ENCODE measurements at places on chromosomes 4 and X. TPM values are rescaled to one million over a fixed set of nuclear protein-coding genes. Genes with fewer than 3 reads are reported as not detected.

Gene ALB
- total RNA-seq: not detected

DNA sequence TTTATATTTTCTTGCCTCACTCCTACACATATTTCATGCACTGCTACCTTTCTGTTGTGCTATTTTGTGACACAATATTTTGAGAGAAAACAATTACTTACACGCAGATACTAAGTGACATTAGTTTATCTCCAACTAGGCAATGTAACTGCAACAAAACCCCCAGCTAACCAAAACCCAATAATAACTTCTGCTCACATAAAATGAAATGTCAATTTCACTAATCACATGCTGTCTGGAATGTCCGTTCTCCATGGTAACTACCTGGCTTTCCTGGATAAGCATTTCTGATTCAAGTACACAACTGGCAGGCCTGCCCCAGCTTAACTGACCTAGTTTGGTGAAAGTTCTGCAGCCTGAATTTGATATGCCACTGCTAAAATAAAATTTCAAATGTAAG lies 313.5 kb downstream of the TMA16 start:
- H3K36me3 ChIP-seq: no peaks in the 10 kb centered on the region
- no peak for DNase-seq
- no peaks in the 10 kb centered on the region for H3K4me1 ChIP-seq

DNA sequence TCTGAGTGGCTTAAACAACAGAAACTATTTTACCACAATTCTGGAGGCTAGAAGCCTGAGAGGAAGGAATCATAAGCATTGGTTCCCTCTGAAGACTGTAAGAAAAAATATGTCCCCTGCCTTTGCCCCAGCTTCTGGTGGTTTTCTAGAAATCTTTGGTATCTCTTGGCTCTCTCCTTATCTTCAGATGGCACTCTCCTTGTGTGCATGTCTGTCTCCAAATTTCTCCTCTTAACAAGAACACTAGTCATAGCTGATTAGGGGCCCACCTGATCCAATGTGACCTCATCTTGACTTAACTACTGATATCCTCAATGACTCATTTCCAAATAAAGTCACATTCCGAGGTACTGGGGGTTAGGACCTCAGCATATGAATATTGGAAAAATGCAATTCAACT lies 635.0 kb upstream of the NR3C2 start:
- H3K4me3 ChIP-seq: no peak overlapping the region
- H3K27me3 ChIP-seq: no peaks in the 10 kb centered on the region
- DNase-seq: no peak
- no peak overlapping the region for H3K27ac ChIP-seq
- no peaks in the 10 kb centered on the region for H3K4me1 ChIP-seq

GRCh38 chr4:82713856-82714255 lies 84.7 kb downstream of the SCD5 start:
- H3K36me3 ChIP-seq: no peaks in the 10 kb centered on the region
- H3K4me1 ChIP-seq: no peaks in the 10 kb centered on the region
- no peak for DNase-seq
- H3K27ac ChIP-seq: no peak overlapping the region
- H3K4me3 ChIP-seq: no peak overlapping the region

Gene NWD2
- total RNA-seq: not detected

GRCh38 chr4:6889101-6889735 lies 20.4 kb upstream of the TBC1D14 start:
- peaks cover 28% of the 10 kb centered on the region for H3K4me1 ChIP-seq
- H3K36me3 ChIP-seq: peaks cover 10% of the 10 kb centered on the region
- no peak overlapping the region for H3K4me3 ChIP-seq
- no peak for DNase-seq

GRCh38 chrX:29107231-29107630 lies 520.0 kb downstream of the IL1RAPL1 start:
- no peaks in the 10 kb centered on the region for H3K4me1 ChIP-seq
- H3K27ac ChIP-seq: no peak overlapping the region
- no peaks in the 10 kb centered on the region for H3K36me3 ChIP-seq

GRCh38 chr4:83757121-83757621 lies 221.3 kb downstream of the GPAT3 start:
- H3K4me1 ChIP-seq: no peaks in the 10 kb centered on the region
- no peak overlapping the region for H3K4me3 ChIP-seq
- no peaks in the 10 kb centered on the region for H3K36me3 ChIP-seq
- peaks cover 2% of the 10 kb centered on the region for H3K27me3 ChIP-seq

DNA sequence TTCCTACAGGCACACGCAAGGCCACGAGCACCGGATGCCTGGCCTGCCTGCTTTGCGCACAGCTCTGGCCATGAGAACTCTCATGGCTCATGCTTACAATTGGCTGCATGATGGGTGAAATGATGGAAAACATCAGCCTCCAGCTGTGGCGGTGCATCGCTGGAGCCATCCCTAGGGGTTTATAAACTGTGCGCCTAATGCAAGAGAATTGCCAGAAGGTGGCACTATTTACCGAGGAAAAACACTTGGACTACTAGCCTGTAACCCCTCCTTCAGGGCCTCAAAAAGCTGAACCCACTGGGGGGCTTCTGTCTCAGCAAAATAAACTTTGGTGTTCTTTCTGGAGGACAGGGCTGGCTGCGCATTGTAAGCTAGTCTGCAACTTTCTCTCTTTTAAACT lies 51.9 kb downstream of the PHKA2 start:
- H3K4me3 ChIP-seq: no peak overlapping the region
- H3K27me3 ChIP-seq: no peaks in the 10 kb centered on the region
- H3K27ac ChIP-seq: no peak overlapping the region
- H3K36me3 ChIP-seq: no peaks in the 10 kb centered on the region
- DNase-seq: peak; percentile 10

DNA sequence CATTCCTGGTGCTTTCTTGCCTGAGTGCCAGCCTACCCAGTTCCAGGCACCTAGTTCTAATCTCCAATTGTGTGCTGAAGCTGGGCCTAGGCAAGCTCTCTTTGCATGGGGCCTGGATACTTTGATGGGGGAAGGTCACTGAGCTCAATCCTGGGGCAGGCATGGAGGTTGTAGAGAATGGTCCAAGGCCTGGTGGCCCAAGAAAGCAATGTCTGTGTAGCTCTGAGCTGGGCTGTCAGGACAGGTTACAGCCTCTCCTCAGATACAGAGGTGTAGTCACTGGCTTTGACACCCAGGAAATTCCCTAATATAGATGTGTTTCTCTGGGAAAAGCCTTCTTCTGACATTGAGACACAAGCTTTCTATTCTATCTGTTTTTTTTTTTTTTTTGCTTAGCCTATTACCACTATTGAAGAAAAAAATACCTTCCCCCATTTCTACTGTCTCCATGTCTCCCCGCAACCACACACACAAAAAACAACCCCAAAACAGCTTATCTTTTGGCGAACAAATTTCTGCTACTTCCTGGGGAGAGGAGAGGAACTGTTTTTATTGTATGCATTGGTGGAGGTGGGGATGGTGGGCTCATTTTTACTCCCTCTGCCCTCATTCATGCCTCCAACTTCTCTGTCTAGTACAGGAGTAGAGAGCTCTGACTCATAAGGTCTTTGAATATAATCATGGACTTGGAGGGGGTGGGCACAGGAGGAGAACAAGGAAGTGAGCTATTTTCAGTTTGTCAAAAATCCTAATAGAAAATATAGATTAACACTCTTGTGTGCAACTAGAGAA lies 66.7 kb upstream of the DHX15 start:
- H3K36me3 ChIP-seq: no peaks in the 10 kb centered on the region
- no peak overlapping the region for H3K27ac ChIP-seq
- no peak for DNase-seq
- H3K27me3 ChIP-seq: peaks cover 2% of the 10 kb centered on the region
- H3K4me1 ChIP-seq: no peaks in the 10 kb centered on the region

Gene GAGE12F
- not detected for total RNA-seq

DNA sequence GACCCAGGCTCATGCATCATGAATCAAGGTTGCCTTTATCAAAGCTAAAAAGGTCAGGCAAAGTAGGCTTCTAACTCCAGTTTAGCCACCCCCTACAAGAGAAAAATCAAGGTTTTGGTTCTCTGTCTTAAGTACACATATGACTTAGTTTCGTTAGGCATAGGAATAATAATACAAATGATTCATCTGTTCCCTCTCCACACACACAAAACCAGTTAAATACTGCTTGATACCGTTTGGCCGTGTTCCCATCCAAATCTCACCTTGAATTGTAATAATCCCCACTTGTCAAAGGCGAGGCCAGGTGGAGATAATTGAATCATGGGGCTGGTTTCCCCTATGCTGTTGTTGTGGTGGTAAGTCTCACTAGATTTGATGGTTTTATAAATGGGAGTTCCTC lies 226.2 kb downstream of the HS6ST2 start:
- no peaks in the 10 kb centered on the region for H3K36me3 ChIP-seq
- no peaks in the 10 kb centered on the region for H3K27me3 ChIP-seq
- no peak overlapping the region for H3K4me3 ChIP-seq
- H3K27ac ChIP-seq: no peak overlapping the region
- H3K4me1 ChIP-seq: peaks cover 2% of the 10 kb centered on the region

Gene PDCL2
- not detected for total RNA-seq

Gene CCKAR
- total RNA-seq: not detected

DNA sequence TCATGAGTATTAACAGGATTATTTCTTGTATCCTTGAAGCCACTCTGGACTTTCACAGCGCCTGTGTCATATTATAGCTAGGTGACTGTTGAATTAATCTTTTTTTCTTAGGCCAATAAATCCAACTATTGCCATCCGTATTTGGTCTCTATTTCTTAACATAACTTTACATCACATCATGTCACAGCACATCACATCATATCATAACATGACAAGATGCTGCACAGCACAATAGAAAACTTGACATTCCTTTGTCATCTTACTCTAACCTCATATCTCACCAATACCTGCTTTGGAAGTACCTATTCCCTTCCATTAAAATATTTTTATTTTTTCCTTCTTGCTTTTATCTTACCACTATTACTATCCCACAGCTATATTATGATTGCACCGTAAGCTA lies 1480.8 kb downstream of the TECRL start:
- H3K27me3 ChIP-seq: no peaks in the 10 kb centered on the region
- H3K27ac ChIP-seq: no peak overlapping the region
- no peaks in the 10 kb centered on the region for H3K4me1 ChIP-seq

DNA sequence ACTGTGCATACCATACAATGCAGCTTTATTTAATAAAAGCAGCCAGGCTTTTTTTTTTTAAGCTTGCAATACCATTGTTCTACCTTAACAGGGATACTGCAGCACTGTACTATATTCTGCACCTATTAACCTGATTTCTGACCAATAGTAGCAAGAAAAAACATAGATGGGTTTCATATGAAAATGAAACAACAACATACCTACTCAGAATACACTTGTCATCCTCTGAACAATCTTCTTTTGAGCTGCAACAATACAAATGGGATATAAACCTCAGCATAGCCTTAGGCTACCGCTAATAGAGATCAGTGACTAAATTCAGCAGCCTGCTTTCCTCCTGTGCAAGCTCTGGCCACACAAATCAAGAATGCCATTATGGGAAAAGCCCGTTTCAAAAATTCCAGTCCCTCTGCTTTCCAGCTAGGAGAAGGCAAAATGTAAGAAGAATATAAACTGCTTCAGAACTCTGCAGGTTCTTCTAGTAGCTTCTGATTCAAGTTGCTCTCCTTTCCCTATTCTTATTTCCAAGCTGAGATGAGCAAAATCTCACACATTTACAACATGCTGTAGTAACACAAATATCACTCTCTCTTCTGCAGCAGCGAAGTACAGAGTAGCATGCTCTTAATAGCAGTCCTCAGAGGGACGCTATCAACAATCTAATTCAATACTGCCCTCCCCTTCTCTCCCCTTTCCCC lies 143.4 kb downstream of the KLHL13 start:
- no peak overlapping the region for H3K4me3 ChIP-seq
- H3K27ac ChIP-seq: no peak overlapping the region
- no peaks in the 10 kb centered on the region for H3K4me1 ChIP-seq
- DNase-seq: no peak
- no peaks in the 10 kb centered on the region for H3K36me3 ChIP-seq

DNA sequence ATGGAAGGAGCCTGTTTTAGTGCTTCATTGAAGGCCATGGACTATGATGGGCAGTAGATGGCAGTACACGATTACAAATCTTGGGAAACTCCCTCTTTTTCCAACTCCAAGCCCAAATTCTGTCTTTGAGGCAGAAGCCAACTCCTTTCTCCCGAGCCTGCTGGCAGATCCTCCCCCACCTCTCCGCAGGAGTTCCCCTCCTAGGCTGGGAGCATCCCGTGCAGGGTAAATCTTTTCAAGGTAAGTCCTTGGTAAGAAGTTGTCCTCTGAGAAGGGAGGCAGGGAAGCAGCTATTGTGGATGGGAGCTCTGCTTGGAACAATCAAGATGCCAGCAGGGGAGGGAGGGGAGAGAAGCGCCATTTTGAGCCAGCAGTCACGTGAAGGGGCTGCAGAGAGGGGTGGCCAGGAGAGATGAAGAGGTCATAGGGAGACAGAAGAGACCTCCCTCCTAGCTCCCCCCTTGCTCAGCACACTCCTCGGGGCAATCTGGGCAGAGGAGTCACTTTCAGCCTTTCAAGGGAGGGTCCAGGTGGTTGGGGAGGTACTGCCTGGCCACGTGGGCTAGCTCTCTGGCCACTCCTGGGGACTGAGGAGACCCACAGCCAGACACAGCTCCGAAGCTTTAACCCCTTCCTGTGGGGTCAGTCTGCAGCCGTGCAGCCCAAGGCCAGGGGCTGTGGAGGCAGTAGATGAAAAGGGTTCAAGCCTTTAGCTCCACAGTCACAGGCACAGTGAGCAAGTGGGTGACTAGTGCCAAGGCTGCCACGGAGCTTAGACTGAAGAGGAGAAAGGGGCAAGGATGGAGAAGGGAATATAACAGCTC lies 9.6 kb downstream of the CC2D2A start:
- no peak overlapping the region for H3K4me3 ChIP-seq
- peak; percentile 19 for DNase-seq
- H3K36me3 ChIP-seq: no peaks in the 10 kb centered on the region

DNA sequence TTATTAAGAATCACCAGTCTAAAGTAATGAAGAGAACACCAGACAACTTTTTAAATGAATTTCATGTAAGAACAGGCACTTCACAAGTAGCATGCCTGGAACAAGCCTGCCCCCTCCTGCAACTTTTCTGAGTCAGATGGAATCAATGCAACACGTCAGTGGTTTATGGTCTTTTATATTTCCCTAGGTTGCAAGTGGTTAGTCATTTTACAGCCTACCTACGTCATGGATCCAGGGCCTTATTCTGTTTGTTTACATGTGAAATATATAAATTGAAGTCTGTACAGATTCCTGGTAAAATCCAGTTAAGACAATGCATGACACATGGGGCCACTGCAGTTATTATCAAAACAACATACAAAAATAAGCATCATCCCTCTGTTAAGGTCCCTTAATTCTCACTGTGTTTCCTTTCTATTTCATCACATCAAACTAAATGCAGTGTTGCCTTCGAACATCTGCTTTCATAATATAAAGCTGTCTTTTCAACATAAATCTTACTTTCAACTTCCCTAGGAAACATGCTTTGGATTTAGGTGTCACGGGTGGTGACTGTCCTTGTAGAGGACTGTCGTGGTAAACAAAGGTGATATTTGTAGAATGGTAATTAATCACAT lies 309.3 kb downstream of the FRMPD4 start:
- no peaks in the 10 kb centered on the region for H3K36me3 ChIP-seq
- H3K27ac ChIP-seq: no peak overlapping the region
- no peaks in the 10 kb centered on the region for H3K27me3 ChIP-seq
- no peak for DNase-seq

Gene SLIT2
- not detected for total RNA-seq

- H3K4me1 ChIP-seq: peaks cover 57% of the 10 kb centered on the region
- peaks cover 70% of the 10 kb centered on the region for H3K36me3 ChIP-seq
- DNase-seq: peak; percentile 65
- peak overlapping the region; percentile 99 for H3K27ac ChIP-seq
- H3K4me3 ChIP-seq: peak overlapping the region; percentile 98
Measured at GRCh38 chrX:71107762-71108360, 1.3 kb upstream of the CXorf65 start.

GRCh38 chr4:145937971-145938611 lies 532 bp downstream of the ZNF827 start:
- peak; percentile 58 for DNase-seq
- peaks cover 6% of the 10 kb centered on the region for H3K27me3 ChIP-seq
- H3K4me3 ChIP-seq: peak overlapping the region; percentile 99
- peaks cover 35% of the 10 kb centered on the region for H3K4me1 ChIP-seq
- peak overlapping the region; percentile 93 for H3K27ac ChIP-seq
- H3K36me3 ChIP-seq: peaks cover 8% of the 10 kb centered on the region

Gene KCNIP4
- not detected for total RNA-seq

Gene FAT1
- 0.27 TPM for total RNA-seq
